Stimulated activated CD8-positive, alpha-beta memory T cell treated with anti-CD3 and anti-CD28 coated beads, Interleukin-2, amount 100 ng/mL, for 48 hours (primary cell): ENCODE measurements at places on chromosomes 16 and 17.

- DNase-seq, result no peak
Measured at GRCh38 chr17:51371732-51372151, 111.4 kb downstream of the UTP18 start.

DNA sequence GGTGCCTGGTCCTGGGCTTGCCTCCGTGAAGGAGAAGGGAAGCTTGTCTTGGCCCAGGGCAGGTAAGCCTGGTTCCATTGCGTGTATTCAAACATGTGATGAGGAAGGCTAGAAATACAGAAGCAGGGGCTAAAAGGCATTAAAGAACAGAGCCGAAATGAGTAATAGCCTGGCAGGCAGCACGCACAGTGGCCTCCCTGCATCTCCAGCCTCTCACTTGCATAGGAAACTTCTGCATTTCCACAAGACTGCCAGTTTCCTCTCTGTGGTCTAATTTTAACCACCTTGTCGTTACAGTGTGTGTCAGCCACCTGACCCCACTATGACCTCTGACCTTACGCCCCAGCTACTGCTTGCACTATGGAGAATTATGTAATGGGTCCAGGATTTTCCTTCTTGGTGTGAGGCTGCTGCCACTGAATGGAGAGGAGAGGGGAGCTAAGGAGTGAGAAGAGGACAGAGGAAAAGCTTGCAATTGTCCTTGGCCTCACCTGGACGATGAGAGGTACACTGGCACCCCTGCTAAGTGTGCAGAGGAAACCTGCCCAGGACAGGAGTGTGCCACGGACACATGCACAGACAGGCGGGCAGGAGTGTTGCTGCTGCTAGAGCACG lies 32.8 kb downstream of the HIC1 start:
- peak; percentile 38 for DNase-seq

- no peak for DNase-seq
Measured at GRCh38 chr17:17188586-17188985, 17.5 kb downstream of the PLD6 start.

DNA sequence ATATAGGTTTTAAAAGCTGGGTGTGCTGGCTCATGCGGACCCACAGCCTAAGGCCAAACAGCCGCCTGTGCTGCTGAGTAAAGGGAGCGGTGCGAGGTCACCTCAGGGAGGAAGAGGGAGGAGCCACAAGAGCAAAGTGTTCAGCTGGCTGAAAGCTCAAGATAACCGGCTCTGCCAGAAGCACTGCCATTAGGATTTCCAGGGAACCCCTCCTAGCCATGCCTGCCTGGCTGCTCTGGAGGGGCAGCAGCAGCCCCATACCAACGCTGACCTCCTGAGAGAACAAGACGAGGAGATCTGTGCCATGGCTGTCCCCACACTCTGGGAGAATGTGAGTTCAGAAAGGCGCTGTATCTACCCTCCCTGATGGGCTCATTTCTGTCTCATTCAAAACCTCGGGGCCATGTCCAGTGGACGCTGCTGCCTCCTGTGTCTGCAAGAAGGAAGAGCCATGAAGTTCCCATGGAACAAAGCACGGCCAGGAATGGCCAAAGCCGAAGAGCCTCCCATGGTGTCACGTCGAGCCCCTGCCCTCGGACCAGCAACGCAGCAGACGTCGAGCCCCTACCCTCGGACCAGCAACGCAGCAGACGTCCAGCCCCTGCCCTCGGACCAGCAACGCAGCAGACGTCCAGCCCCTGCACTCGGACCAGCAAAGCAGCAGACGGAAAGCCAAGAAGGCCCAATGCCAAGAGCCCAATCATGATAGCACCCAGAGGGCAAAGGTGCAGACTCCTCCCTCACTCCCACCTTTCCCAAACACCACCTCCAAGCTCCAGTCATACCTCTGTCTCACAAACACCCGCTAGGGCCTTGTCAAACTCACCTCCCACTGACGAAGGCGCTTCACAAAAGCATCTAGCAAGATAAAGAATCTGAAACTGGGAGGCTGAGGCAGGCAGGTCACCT lies 107.0 kb downstream of the ANKRD11 start:
- DNase-seq, result no peak

GRCh38 chr17:7843257-7843535 lies 9.2 kb downstream of the KDM6B start:
- DNase-seq, result no peak

DNA sequence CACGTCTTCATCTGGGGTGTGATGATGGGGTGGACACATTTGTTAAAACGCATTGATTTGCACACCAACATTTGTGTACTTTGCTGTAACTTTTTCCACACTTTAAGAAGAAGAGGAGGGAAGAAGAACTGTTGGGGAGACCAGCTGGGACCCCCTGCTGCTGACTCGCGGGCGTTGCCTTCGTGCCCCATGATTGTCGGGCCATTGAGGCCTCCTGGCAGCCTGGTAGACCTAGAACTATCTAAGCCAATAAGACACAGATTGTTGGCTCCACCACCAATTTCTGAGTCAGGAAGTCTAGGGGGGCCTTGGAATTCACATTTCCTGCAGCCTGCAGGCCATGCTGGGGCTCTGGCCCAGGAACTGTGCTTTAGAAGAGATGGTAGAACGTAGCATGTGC lies 105.5 kb downstream of the TNFRSF13B start:
- no peak for DNase-seq

DNA sequence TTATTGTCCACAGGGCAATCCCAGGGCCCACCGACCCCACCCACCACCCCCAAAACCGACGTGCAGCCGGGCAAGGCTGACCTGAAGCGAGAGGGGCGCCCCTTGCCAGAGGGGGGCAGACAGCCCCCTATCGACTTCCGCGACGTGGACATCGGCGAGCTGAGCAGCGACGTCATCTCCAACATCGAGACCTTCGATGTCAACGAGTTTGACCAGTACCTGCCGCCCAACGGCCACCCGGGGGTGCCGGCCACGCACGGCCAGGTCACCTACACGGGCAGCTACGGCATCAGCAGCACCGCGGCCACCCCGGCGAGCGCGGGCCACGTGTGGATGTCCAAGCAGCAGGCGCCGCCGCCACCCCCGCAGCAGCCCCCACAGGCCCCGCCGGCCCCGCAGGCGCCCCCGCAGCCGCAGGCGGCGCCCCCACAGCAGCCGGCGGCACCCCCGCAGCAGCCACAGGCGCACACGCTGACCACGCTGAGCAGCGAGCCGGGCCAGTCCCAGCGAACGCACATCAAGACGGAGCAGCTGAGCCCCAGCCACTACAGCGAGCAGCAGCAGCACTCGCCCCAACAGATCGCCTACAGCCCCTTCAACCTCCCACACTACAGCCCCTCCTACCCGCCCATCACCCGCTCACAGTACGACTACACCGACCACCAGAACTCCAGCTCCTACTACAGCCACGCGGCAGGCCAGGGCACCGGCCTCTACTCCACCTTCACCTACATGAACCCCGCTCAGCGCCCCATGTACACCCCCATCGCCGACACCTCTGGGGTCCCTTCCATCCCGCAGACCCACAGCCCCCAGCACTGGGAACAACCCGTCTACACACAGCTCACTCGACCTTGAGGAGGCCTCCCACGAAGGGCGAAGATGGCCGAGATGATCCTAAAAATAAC lies 3.0 kb downstream of the SOX9 start:
- DNase-seq, result no peak

DNA sequence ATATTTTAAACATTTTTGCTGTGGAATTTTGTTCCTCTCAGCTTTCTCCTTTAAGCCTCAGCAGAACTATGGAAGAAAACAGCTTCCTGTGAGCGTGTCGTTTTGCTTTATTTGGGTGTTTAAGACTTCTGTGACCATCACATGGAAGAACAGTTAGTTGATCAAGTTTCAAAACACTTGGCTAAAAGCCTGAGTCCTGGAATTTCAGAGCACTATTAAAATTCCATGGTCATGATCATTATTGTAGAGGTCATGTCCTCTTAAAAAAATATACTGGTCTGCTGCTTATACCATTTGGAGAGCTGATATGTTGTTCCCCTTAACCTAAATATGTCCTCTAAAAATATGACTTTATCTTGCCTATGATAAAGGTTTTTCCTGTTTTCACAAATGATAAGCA lies 12.6 kb upstream of the CDR2 start:
- DNase-seq, result no peak

DNA sequence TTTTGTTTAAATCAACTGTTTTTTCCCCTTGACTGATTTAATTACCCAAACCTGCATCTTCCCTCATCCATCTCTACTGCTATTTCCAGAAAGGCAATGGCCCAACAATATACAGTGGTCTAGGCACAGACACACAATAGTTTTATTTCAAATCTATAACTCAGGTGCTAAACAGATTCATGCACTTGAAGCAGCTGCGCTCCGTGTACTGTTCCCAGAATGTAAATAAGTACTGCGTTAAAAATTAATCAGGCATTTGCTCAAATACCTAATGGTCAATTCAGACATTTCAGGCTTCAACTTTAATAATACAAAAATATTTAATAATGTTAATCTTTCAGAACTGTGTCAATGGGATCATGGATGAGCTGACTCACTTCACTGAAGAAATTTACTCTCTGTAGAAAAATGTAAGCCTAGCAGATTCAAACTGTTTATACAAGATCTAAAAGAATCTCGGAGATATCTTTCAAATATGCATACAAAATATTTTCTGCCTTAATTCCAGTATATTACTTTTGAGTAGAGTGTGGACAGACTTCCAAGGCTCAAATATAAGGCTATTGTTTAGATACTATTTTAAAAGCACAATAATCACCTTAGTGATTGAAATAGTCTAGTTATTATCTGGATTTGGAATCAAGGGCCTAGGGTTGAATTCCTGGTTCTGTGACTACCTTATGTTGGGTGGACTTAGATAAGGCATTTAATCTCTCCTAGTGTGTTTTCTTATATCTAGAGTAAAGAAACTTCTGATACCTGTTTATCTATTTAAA lies 97.4 kb upstream of the PSMD7 start:
- DNase-seq, result no peak

GRCh38 chr17:70271672-70272071 lies 102.3 kb downstream of the KCNJ2 start:
- DNase-seq, result no peak

GRCh38 chr16:1100084-1100800 lies 4.2 kb upstream of the C1QTNF8 start:
- DNase-seq, result no peak

- no peak for DNase-seq
Measured at GRCh38 chr17:78793968-78794367, 11.9 kb upstream of the CYTH1 start.

GRCh38 chr17:63703029-63703428 lies 3.1 kb upstream of the LIMD2 start:
- DNase-seq, result no peak

DNA sequence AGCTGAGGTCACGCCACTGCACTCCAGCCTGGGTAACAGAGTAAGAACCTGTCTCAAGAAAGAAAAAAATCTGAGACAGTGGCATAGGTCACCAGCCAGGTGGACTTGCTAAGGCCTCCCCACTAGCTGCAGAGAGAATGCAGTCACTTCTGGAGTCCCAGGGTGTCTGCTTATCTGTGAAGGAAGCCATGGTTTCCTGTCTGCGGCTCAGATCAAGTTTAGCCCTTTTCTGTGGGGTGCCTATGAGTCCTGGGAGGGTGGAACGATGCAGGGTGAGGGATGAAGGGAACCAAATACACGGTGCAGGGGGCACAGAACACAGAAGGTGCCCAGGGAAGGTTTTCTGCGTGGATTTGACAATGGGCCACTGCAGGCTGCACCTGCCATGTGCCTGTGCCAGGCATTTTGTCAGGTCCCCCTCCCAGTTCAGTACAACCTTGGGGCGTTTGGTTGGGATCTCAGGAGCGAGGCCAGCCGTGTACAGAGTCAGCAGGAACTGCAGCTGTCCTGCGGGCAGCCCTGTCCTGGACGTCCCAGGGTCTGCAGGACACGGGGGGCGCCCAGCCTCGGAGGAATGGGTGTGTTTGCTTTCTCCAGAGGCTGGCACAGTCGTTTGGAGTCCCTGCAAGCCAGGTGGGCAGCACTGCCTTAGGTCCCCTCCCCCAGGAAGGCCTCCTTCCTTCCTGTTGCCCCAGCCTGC lies 41.8 kb downstream of the RAB11FIP4 start:
- DNase-seq, result no peak

- no peak for DNase-seq
Measured at GRCh38 chr16:12184419-12184917, 207.9 kb downstream of the SNX29 start.

DNA sequence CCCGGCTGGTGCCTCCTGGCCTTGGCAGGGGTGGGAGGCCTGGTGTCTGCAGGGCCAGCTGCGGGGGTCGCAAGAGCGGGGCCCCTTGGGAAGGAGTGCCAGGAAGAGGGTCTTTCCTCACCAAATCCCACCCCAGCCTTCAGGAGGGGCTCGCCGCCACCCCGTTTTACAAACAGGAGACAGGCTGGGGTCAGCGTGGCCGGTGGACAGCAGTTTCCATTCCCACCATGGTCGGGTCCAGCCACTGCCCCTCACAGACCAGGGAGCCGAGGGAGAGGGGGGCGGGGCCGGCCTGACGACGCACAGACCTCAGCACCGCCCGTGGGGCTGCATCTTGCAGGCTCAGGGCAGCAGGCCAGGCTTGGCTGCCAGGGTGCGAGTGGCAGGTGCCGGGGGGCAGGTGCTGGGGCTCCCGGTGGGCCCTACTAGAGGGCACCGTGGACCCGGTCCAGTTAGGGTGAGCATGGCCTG lies 7.6 kb downstream of the CBFA2T3 start:
- DNase-seq, result no peak

DNA sequence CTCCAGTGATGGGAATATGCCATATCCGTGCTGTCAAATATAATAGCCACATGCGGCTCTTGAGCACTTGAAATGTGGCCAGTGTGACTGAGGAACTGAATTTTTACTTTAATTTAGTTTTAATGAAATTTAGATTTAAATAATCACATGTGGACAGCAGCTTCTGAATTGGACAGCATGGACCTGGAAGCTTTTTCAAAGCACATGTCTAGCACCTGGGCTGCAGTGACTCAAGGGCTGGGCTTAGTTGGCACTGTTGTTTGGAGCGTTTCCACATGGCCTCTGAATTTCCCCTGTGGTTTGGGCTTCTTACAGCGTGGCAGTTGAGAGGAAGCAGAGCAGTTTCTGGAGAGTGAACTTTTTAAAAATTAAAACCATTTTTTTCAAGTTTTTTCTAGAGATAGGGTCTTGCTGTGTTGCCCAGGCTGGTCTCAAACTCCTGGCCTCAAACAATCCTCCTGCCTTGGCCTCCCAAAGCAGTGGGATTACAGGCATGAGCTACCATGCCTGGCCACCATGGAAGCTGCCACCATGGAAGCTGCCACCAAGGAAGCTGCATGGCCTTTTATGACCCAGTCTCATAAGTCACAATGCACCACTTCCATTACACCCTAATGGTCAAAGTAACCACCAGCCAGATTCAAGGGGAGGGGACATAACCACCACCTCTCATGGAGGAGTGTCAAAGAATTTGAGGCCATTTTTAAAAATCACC lies 6.7 kb upstream of the TOB1 start:
- peak; percentile 29 for DNase-seq

DNA sequence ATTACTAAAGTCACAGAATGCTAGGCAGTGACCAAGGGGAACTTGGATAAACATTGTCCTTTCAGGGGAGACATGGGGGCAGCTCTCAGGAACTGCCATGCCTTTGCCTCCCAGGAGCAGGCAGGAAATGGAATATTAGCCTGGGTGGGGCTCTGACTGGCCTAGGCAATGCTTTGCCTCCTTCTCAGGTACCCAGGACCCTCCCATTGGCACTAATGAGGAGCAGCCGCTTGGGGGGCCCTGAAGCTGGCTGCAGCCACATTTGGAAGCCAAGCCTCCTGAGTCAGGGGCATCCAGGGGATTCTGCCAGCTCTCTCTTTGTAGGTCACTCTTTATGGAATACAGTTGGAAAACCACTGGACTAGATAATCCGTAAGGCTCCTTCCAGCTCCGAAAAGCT lies 5.5 kb downstream of the CPSF4L start:
- no peak for DNase-seq
